ENCODE measurements at places on chromosomes 11 and 22.
A peak's percentile ranks its signal among the peaks of the same experiment; 100 is the strongest.

DNA sequence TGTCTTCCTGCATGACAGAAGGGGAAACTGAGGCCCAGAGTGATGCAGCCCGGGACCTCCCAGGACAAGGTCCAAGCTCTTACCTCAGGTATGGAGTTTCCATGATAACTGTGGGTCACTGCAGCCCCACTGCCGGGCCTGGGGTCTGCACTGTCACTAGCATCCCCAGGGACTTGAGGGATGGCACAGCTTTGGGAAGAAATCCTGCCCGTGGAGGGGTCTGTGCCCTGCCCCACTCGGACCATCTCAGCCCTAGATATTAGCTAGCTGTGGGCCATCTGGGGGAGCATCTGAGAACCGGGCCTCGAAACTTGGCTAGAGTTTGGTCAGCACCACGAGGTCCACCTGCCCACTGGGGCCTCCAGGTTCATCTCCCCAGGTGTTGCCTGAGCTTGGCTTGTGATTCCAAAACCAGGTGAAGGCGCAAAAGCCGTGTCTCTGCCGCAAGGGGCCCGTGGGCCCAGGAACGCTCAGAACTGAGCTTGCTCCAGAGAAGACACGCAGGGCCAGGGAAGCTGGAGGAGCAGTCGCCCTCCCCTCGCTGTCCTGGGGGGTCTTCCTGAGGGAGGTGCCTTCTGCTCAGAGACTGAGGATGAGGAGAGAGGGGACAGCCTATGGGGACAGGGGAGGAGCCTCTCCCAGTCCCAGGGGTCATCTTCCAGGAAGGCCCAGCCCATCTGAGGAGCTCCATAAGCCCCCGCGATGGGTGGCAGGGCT lies 4.8 kb downstream of the LINC01488 start:
- DNase-seq, result no peak

GRCh38 chr11:107218123-107219013 lies 200.1 kb upstream of the GUCY1A2 start:
- no peak for DNase-seq

DNA sequence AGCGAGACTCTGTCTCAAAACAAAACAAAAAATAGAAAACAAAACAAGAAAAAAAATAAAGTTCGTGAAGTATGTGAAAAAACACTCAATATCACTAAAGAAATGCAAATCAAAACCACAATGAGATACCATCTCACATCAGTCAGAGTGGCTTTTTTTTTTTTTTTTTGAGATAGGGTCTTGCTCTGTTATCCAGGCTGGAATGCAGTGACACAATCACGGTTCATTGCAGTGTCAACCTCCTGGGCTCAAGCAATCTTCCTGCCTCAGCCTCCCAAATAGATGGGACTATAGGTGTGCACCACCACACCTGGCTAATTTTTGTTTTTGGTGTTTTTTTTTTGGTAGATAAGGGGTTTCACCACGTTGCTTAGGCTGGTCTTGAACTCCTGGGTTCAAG lies 37.5 kb downstream of the ATG16L2 start:
- no peak for DNase-seq

- peak; percentile 15 for DNase-seq
These were observed 24.1 kb downstream of the USP35 start for GRCh38 chr11:78212586-78213371.

Measured in midbrain (tissue), 1 donor.